ENCODE measurements at places on chromosomes 2 and 18. TPM values are rescaled to one million over a fixed set of nuclear protein-coding genes. Genes with fewer than 3 reads are reported as not detected.

GRCh38 chr2:1731963-1732768 is 12.1 kb downstream of the PXDN start:
- no peak for DNase-seq
- H3K4me1 ChIP-seq: peaks cover 46% of the 10 kb centered on the region
- no peaks in the 10 kb centered on the region for H3K27me3 ChIP-seq

Gene UGT1A4
- not detected for total RNA-seq

DNA sequence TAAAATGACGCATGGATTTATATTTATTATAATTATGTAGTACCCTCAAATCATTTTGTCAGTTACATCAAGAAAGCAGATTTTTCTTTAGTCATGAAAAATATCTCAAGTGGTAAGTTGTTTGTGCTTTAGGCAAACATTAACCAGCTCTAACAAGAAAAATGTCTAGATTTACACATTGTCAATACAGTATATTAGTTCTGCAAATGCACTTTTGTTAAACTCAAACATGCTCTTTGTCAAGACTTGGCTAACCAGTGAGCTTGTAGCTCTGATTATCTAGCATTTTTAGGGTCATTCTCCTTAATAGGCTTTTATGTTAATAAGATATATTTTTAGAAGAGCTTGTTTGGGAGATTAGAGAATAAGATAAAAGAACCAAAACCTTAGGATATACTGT is 32.7 kb downstream of the SCRN3 start:
- no peak for DNase-seq
- H3K4me3 ChIP-seq: no peak overlapping the region
- no peaks in the 10 kb centered on the region for H3K27me3 ChIP-seq
- peaks cover 18% of the 10 kb centered on the region for H3K36me3 ChIP-seq
- H3K27ac ChIP-seq: no peak overlapping the region

Gene CFAP53
- 3.7 TPM for total RNA-seq

Gene TXNDC2
- total RNA-seq: 0.12 TPM

Gene HOXD10
- not detected for total RNA-seq

GRCh38 chr2:169018390-169018789 is 12.7 kb downstream of the ABCB11 start:
- no peaks in the 10 kb centered on the region for H3K27me3 ChIP-seq
- no peaks in the 10 kb centered on the region for H3K36me3 ChIP-seq
- no peaks in the 10 kb centered on the region for H3K4me1 ChIP-seq
- no peak for DNase-seq

GRCh38 chr2:241865957-241866789 is 3.4 kb upstream of the RTP5 start:
- H3K27me3 ChIP-seq: peaks cover 38% of the 10 kb centered on the region
- DNase-seq: no peak
- no peak overlapping the region for H3K4me3 ChIP-seq
- no peak overlapping the region for H3K27ac ChIP-seq
- no peaks in the 10 kb centered on the region for H3K4me1 ChIP-seq

GRCh38 chr2:166031054-166031453 is 77.5 kb upstream of the TTC21B start:
- H3K36me3 ChIP-seq: no peaks in the 10 kb centered on the region
- no peaks in the 10 kb centered on the region for H3K4me1 ChIP-seq
- no peak for DNase-seq
- no peaks in the 10 kb centered on the region for H3K27me3 ChIP-seq
- H3K4me3 ChIP-seq: no peak overlapping the region
- no peak overlapping the region for H3K27ac ChIP-seq

DNA sequence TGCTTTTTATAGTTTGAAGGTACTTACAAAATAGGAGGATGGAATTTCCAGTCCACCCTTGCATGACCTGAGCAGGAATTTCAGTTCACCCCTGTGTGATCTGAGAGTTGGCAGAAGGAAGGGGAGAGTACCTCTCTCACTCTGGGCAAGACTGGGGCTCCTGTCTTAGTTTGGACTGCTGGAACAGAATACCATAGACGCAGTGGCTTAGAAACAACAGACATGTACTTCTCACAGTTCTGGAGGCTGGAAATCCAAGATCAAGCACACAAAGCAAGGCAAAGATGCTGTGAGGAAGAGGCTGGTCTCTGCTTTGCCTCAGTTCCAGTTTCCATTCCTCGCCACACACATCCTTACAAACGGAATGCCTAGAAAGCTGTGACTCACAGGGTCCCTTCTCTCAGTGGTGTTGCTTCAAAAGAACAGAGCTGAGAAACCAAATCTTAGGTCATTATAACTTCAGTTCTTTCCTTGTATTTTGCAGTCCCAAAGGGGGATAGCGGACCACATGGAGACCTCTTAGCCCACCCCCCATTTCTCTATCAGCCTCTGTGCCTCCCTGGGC is 108.8 kb upstream of the HAAO start:
- H3K36me3 ChIP-seq: no peaks in the 10 kb centered on the region
- no peak overlapping the region for H3K27ac ChIP-seq
- no peak for DNase-seq
- H3K4me3 ChIP-seq: no peak overlapping the region
- H3K27me3 ChIP-seq: peaks cover 15% of the 10 kb centered on the region
- H3K4me1 ChIP-seq: peaks cover 15% of the 10 kb centered on the region

Gene PROC
- not detected for total RNA-seq

GRCh38 chr2:219643788-219644398 is 16.5 kb downstream of the SLC4A3 start:
- peaks cover 3% of the 10 kb centered on the region for H3K27me3 ChIP-seq
- H3K36me3 ChIP-seq: no peaks in the 10 kb centered on the region
- H3K4me3 ChIP-seq: no peak overlapping the region
- DNase-seq: no peak

GRCh38 chr2:106272216-106272807 is 78.2 kb upstream of the UXS1 start:
- H3K27ac ChIP-seq: no peak overlapping the region
- no peaks in the 10 kb centered on the region for H3K27me3 ChIP-seq
- DNase-seq: peak; percentile 60
- peaks cover 10% of the 10 kb centered on the region for H3K4me1 ChIP-seq
- H3K36me3 ChIP-seq: no peaks in the 10 kb centered on the region
- no peak overlapping the region for H3K4me3 ChIP-seq

Gene DPP10
- 0.80 TPM for total RNA-seq

Gene TUBA4B
- 3.5 TPM for total RNA-seq

DNA sequence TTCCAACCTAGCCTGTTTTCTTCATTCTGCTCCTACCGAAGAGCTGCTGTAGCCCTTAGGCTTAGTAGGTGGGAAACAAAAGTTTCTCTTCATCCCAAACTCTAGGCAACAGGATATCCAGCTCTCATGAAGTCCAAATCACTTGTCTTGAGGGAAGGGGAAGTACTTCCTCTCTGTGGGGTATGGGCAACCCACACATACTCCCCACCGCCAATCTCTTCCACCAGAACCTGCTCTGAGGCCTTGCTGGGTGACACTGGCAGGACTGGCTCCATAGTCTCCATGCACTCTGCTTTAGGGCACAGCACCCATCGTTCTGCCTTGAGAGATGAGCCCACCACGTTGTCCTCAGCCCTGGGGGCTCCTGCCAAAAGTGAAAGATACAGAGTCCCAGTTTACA is 173.0 kb downstream of the NCK2 start:
- H3K4me3 ChIP-seq: no peak overlapping the region
- no peaks in the 10 kb centered on the region for H3K36me3 ChIP-seq
- no peak overlapping the region for H3K27ac ChIP-seq
- H3K4me1 ChIP-seq: no peaks in the 10 kb centered on the region

Gene ANKRD62
- 0.27 TPM for total RNA-seq

DNA sequence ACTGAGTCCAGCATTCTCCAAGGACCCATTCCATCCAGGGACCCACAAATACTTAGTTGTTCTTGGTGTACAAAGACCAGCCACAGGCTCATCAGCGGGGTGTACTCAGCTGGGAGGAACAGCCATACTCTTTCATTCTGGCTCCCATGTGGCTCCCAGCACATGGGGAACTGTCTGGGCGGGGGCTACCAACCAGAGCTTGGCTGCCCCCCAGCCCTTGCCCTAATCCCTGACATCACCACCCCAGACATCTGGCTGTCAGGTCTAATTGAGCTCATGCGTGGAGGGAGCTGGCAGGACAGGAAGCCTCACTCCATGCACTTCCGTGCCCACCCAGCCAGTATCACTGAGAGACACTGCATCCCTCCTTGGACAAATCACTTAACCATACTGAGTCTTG is 283.6 kb downstream of the DYSF start:
- no peak for DNase-seq
- no peaks in the 10 kb centered on the region for H3K27me3 ChIP-seq
- H3K27ac ChIP-seq: no peak overlapping the region
- H3K4me1 ChIP-seq: no peaks in the 10 kb centered on the region

DNA sequence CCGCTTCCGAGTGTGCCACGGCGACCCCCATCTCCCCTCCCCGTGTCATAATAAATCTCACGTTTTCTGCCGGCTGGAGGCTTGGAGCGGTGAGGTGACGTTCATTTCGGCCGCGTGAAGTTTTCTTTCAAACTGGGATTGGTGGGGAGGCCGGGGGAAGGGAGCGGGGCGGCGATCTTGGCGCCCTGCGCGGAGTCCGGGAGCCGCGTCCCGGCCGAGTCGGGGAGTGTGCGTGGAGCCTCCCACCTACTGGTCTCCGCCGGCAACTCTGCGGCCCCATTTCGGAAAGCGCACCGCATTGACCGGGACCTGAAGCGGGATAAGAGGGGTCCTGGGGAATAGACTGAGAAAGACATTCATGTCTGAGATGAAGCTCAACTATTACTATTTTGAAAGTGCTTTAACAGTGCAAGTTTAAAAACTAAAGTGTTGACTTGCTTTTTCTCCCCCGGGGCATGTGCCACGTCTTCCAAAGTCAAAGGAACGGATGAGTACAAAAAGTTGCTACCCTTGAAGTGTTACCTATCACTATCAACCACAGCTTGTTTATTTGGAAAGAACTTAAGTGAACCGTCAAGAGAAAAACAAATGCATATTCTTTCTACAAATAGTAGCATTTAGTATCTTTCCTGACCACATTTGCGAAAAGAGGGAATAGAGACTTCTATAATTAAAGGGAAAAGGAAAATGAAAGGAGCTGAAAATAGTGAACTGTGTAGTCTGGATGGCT is 818 bp upstream of the IKZF2 start:
- peak; percentile 75 for DNase-seq
- peak overlapping the region; percentile 64 for H3K4me3 ChIP-seq
- peaks cover 28% of the 10 kb centered on the region for H3K4me1 ChIP-seq
- peak overlapping the region; percentile 89 for H3K27ac ChIP-seq

DNA sequence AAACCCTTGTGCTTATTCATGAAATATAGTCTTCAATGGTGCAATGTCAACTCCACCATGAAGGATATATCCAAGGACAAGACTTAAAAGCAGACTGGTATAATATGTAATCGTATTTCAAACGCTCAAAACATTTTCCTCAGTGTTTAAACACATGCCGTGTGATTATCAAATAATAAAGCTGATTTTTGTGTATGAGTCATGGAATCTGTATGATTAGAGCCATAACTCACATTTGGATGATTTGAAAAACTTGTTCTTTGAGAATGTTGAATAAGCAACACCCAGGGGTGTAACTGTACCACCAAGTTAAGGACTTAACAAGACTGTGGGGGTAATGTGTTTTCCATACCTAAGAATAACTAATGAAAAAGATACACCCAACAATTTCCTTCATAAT is 215.3 kb downstream of the STK39 start:
- no peaks in the 10 kb centered on the region for H3K27me3 ChIP-seq
- H3K4me3 ChIP-seq: no peak overlapping the region
- no peak overlapping the region for H3K27ac ChIP-seq
- H3K36me3 ChIP-seq: no peaks in the 10 kb centered on the region
- no peak for DNase-seq

DNA sequence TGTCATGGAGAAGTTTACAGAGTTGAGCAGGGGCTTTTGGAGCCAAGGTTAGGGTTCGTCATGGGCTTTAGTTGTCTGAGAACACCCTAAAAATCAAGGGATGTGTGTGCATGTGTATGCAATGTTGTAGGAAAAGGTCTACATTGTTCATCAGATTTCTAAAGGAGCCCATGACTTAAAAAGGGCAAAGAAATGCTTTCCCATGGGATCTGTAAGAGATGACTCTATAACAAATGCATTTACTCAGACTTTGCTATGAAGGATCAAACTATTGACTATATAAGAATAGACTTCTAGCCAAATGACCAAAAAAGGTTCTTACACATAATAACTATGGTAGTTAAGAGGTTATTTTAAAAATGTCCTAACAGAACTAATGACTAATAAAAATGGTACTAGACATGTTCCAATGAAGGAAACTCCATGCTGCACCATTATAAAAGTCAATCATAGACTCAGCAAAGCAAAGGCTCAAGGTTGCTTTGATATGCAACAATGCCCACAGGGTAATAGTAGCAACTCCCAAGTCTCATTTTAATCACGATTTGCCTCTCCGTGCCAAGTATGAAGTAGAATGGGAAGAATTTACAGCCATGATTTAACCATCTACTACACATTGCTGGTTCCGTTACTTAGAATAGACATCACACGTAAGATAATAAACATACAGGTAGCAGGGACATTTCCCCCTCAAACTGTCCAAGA is 158.5 kb downstream of the NCKAP5 start:
- no peaks in the 10 kb centered on the region for H3K27me3 ChIP-seq
- DNase-seq: no peak
- no peaks in the 10 kb centered on the region for H3K36me3 ChIP-seq
- H3K4me3 ChIP-seq: no peak overlapping the region

- DNase-seq: no peak
- no peaks in the 10 kb centered on the region for H3K36me3 ChIP-seq
- no peak overlapping the region for H3K27ac ChIP-seq
- no peak overlapping the region for H3K4me3 ChIP-seq
- H3K27me3 ChIP-seq: no peaks in the 10 kb centered on the region
Measured at GRCh38 chr2:111694700-111695101, 189.3 kb downstream of the ANAPC1 start.

All from lower lobe of right lung (tissue), 2 donors.